ENCODE measurements at places on chromosomes 6 and 20.
A peak's percentile ranks its signal among the peaks of the same experiment; 100 is the strongest.

DNA sequence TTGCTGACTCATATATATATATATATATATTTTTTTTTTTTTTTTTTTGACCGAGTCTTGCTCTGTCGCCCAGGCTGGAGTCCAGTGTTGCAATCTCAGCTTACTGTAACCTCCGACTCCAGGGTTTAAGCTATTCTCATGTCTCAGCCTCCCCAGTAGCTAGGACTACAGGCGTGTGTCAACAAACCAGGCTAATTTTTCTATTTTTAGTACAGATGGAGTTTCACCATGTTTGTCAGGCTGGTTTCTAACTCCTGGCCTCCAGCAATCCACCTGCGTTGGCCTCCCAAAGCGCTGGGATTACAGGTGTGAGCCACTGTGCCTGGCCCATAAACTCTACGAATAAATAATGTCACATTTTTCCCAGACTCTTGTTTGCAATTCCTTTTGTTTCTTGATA, 4.8 kb downstream of the LRP11 start:
- no peak for DNase-seq

- DNase-seq: no peak
These were observed 12.6 kb upstream of the ADA start for GRCh38 chr20:44664131-44664530.

DNA sequence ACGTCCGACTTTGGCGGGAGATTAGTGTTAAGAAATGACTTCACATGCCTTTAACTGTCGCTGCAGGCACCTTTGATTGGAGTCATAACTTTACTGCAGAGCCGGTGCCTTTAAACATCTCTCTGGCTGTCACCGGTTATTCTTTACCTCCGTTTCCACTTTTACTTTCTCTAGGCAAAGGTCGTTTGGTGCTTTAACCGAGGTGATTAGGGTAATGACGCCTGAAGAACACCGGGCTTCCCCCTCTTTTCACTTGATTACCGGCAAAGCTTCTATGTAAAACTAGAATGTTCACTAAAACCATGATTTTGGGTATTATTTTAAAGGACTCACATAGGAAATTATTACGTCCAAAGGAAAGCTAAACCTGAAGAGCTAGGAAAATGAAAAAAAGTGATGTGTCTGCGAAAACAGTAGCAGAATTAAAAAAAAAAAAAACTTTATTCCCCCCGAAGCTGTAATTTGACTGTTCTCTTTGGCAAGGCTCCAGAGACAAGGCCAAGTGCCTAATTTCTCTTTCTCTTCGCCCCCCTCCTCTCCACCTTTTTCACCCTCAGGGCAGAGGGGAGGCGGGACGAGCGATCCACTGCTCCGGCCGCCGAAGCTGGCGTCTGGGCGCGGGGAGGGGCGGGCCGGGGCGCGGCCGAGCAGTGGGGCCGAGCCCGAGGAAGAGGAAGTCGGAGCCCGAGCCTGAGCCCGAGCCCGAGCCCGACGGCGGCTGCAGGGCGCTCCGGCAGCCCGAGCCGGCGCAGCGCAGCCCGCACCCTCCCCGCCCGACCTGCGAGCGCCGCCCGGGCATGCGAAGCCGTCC, at the start of gene PLEKHG1:
Gene PLEKHG1 (plus strand): TSS at position 687 of the 811 bp plus-strand sequence. CDS start 133,797 bp downstream, outside the sequence.
- DNase-seq: peak; percentile 89

- DNase-seq: no peak
These were observed 40.1 kb upstream of the RNF144B start for GRCh38 chr6:18347021-18347577.

DNA sequence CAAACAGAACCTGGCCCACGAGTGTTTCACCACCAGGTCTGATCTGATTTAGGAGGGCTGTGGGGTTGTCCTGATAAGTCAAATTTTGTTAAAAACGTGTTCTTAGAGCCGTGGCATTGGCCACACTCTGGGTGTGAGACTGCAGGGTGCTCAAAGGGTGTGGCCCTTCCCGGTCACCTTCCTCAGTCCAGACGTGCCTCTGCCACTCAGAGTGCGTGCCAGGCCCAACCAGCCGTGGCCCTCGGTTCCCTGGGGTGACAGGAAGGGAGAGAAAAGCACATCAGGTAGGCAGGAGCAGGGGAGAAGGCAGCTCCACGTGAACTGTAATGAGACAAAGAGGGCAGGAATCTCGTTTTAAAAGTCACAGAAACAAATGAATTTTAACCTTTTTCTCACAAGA, 115.4 kb downstream of the FAM120B start:
- no peak for DNase-seq

DNA sequence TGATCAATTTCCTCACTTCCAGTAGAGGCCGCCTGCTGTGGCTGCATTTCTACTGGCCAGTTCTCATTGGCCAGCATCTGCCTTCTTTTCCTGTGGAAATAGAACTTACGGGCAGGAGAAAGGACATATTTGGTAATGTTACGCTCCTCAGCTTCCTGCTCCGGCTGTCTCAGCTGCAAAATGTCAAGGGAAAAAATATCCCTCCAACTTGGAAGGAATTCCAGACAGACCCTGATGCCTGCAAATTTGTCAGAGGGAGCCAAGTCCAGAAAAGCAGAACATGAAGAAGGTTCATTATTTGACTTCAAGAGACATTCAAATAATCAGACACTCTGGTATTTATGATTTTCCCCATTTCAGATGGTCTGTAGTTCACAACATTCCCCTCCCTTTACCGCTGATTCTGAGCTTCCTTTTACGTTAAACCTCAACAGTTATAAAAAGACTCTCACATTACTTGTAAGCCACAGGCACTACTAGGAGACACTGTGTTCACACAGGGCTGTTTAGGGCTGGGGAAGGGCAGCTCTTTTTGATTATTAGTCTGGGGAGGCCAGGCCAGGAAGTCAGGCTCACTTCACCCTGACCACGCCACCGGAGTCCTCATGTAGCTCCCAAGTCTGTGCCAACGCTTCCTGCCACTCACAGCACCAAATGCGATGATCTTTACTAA, 179.6 kb upstream of the CCN2 start:
- DNase-seq: no peak

GRCh38 chr6:156009656-156010055, 554.0 kb upstream of the NOX3 start:
- no peak for DNase-seq

DNA sequence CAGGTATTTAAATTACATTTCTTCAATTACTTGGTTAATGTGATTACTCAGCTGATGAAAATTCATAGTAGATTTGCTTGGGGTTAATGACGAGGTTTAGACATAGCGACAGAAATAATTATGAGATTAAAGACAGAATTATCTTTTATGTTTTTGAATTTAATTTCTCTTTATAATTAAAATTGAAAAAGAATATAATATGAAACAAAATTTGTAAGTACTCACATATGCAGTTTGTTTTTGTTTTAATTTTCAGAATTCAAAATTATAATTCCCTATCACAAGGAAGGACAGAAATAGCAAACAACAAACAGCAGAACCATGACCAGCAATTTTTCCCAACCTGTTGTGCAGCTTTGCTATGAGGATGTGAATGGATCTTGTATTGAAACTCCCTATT, at the start of gene TAAR8:
Gene TAAR8 (plus strand): TSS at position 301 of the 400 bp plus-strand sequence. CDS start 21 bp downstream, at position 322.
- no peak for DNase-seq

- DNase-seq: no peak
These were observed 541 bp downstream of the SNX21 start for GRCh38 chr20:45833883-45834796.

- DNase-seq: no peak
These were observed 156.9 kb downstream of the ARID1B start for GRCh38 chr6:156934069-156934460.

GRCh38 chr6:87661503-87661902, 40.5 kb downstream of the AKIRIN2 start:
- no peak for DNase-seq

GRCh38 chr20:46101957-46102356, 12.2 kb upstream of the NCOA5 start:
- no peak for DNase-seq

GRCh38 chr6:93307505-93308409, 111.6 kb downstream of the EPHA7 start:
- DNase-seq: no peak

DNA sequence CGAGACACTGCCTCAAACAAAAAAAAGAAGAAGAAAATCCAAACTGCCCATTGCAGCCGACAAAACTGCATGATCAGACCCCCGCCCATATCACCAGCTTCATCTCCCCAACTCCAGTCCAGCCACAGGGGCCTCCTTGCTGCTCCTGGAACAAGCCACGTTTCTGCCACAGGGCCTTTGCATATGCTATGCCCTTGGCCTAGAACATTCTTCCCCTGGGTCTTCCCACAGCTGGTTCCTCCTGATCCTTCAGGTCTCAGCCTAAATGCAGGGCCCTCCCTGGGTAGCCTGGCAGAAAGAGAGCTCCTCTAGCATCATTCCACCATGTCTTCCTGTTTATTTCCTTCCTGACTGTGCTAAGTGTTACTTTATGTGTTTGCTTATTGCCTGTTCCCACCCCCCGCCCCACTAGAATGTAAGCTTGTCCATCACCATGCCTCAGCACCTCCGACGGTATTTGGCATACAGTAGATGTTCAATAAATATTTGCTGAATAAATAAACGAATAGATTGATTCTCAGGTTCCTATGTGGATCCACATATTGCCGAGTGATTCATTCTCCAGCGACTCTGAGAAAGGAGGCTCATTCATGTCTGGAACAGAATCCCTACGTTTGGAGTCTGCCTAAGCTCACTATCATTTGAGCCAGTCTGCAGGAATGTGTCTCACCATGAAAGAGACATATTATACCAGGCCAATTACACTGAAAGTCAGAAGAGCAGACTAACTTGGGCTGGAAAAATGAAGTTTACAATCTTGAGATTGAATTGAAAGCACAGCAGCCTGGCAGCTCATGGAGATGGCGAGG, 56.1 kb downstream of the NFATC2 start:
- DNase-seq: no peak

DNA sequence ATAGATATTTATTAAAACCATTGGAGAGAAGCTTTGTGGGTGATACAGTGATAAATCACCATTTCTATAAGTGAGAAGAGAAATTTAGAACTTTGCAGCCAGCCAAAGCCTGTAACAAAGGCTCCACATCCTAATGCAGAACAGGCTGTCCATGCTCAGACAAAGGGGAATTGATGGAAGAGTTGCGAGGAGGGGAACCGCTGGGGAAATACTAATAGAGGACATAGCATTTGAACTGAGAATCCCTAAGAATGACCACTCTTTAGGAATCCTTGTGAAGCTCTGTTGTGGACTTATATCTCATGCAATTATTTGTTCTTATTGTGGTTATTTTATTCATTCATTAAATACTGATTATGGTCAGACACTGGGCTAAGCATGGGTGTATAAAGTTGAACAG, 167.8 kb downstream of the PHF3 start:
- no peak for DNase-seq

- DNase-seq: no peak
These were observed 26.4 kb upstream of the FABP7 start for GRCh38 chr6:122753000-122753687.

GRCh38 chr20:32567384-32568178, 17.6 kb downstream of the NOL4L start:
- no peak for DNase-seq

GRCh38 chr6:170132011-170132521, 158.8 kb downstream of the DLL1 start:
- DNase-seq: no peak

- DNase-seq: no peak
These were observed 2.1 kb downstream of the AKAP12 start for GRCh38 chr6:151241853-151242252.

DNA sequence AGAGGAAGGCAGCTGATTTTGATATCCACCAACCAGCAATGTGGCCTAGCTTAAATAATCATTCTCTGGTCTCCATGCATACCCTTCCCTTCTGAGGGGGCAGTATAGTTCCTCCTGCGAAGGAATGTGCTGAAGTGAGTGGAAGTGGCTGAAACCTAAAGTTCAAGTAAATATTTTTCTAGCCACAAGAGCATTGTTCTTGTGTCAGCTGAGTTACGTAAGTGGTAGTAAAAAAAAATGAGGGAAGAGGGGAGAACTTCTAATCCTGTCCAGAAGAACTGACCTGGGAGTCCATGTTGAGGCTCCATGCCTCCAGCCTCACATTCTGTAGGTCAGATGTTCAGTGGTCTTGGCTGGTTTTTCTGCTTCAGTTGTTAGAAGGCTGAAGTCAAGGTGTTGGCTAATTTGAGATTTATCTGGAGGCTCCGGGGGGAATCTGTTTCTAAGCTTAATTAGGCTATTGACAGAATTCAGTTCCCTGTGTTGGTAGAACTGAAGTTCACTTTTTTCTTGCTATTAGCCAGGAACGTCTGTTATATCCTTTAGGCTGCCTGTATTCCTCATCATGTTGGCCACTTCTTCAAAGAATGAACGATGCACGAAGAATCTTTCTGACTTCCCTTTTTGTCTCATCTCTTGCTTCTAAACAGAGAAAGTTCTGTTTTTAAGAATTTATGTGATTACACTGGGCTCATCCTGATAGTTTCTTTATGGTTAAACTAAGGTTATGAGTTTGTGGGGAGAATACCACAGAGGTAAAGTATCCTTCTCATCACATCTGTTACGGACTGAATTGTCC, 207.1 kb upstream of the PRSS16 start:
- no peak for DNase-seq

DNA sequence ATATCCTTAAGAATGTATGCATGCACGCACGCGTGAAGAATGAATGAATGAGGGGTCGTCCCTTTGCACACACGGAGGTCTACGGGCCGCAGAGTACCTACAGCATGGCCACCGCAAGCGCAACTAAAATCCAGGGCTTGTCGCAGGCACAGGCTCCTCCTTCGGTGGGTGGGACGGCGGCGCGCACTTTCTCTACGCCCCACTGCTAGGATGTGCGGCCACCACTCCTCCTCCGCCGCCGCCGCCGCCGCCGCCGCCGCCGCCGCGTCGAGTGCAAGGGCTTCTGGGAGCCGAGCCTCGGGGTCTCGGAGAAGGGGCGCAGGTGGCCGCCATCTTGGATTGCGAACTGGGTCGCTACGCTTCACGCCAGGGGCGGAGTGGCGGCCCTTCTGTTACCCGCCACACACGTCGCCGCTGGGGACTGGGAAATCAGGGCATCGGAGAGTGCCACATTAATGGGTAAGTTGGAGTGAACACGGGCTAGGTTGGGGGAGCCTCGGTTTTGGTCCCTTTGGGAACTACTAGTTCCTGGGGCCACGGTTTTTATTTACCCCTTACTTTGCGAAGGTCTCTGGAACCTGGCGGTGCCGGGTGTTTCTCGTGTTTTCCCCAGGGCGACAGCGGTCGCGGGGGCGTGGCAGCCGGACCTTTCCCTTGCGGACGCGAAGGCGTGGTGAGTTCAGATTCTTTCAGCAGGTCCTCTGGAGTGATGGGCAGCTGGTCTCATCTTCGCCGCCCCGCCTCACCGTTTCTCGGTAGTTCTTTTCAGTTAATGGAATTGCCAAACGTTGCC, at the start of gene KPNA5:
Gene KPNA5 (plus strand): TSS at position 332 of the 793 bp plus-strand sequence. CDS start 124 bp downstream, at position 456.
- DNase-seq: peak; percentile 92

Data from OCI-LY7 (cell line).